ENCODE measurements at places on chromosomes 4 and X. TPM values are rescaled to one million over a fixed set of nuclear protein-coding genes. Genes with fewer than 3 reads are reported as not detected.

DNA sequence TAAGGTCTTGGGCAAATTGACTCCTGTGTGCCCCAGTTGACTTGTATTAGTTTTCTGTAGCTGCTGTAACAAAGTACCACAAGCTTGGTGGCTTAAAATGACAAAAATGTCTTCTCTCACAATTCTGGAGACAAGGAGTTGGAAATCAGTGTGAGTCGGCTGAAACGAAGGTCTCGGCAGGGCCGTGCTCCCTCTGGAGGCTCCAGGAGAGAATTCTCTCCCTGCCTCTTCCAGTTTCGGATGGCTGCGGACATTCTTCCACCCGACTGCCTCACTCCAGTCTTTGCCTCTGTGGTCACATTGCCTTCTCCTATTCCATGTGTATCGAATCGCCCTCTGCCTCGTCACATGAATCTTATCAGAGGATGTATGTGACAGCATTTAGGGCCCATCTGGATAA, 66.0 kb upstream of the PHOX2B start:
- DNase-seq = no peak

DNA sequence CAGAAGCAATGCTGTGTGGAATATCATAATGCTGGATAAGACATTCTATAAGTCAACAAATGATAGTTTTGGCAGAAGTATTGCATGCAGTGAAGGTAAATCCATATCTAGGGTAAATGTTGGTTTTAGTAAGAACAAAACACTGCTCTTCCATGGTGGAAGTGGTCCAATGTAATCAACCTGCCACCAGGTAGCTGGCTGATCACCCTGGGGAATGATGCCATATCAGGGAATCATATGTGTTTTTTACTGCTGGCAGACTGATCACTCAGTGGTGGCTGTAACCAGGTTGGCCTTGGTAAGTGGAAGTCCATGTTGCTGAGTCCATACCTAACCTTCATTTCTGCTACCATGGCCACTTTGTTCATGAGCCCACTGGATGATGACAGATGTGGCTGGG, 74.0 kb upstream of the CENPE start:
- DNase-seq = no peak

- no peak for DNase-seq
Measured at GRCh38 chr4:152165146-152165545, 370.7 kb downstream of the FBXW7 start.

The BCLAF3 gene
- 4.7 TPM for total RNA-seq

DNA sequence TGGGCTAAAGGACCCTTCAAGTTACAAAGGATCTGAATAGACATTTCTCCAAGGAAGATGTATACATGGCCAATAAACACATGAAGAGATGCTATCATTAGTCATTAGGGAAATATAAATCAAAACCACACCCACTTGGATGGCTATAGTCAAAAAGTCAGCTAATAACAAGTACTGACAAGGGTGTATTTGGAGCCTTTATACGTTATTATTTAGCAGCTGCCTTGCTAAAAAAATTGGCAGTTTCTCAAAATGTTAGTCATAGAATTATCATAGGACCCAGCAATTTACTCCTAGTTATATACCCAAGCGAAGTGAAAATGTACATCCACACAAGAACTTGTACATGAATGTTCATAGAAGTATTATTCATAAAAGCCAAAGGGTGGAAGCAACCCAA, 112.7 kb upstream of the DUSP21 start:
- no peak for DNase-seq

GRCh38 chr4:164931551-164932324, 45.7 kb downstream of the TRIM61 start:
- no peak for DNase-seq

DNA sequence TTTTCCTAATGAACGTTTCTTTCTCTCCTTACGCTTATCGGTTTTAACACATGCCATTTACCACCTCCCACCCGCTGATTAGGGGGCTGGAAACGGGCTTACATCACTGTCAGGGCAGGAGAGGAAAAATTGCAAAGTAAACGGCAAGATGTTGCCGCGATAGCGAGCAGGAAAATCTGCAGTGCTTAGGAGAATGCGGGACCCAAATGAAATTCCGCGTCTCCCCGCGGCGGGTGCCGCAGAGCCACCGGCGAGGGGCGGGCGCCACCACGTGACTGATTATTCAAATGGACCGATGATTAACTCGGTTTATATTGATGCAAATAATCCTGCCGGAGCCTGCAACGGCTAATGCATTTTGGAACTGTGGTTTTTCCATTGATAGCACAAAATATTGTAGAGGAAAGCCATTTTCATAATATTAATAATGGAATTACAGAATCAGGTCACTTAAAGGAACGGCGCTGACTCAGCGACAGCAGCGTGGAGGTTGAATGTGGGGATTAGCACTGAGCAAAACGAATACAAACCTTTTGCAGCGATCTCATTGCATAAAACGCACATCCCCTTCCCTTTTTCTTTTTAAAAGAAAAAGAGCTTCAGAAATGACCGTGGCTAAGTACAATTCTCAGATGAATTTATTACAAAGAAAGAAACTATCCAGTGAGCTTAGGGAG, 224.2 kb downstream of the STIM2 start:
- DNase-seq = no peak

The SPANXA1 gene
- total RNA-seq = not detected

- DNase-seq = peak; percentile 14
Measured at GRCh38 chrX:30713061-30713525, 59.9 kb downstream of the GK start.

- no peak for DNase-seq
Measured at GRCh38 chr4:59647011-59647410, 1553.1 kb upstream of the ADGRL3 start.

The BANK1 gene
- total RNA-seq = 1.1 TPM

DNA sequence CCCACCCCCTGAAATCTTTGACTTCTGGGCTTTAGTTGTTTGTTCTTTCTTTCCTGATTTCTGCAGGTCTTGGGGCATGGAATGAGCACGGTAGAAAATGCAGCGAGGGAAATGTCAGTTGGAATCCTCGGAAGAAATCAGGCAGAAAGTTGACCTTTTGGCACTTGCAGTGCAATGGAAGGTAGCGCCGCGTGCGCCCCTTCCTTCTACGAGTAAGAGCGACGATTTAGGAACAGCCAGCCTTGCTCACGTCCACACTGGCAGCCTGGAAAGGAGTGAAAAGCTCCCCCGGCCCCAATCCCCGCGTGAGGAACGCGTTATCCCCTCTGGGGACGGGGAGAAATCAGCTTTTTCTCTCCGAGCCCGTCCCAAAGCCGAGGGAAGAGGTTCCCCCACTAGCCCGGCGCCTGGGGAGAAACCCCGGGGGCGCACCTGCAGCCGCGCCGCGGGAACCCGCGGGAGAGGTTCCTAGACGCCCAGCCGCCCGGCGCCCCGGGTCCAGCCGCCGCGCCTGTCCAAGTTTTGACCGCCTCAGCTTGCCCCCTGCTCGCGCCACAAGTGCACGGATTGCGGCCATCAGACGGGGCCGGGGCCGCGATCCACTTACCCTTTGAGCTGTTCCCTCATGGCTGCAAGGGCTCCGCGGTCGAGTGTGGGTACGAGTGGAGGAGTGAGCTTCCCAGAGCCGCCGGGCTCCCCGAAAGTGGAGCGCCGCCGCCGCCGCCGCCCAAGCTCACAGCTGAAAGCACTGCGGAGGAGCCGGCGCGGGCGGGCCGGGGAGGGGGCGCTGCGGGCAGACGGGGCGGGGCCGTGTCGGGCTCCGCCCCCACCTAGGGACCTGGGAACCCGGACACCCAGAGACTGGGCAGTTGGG, 194.6 kb upstream of the FTHL17 start:
- DNase-seq = no peak

The SLC10A4 gene
- not detected for total RNA-seq

GRCh38 chr4:15354371-15355297, 73.2 kb upstream of the C1QTNF7 start:
- DNase-seq = no peak

DNA sequence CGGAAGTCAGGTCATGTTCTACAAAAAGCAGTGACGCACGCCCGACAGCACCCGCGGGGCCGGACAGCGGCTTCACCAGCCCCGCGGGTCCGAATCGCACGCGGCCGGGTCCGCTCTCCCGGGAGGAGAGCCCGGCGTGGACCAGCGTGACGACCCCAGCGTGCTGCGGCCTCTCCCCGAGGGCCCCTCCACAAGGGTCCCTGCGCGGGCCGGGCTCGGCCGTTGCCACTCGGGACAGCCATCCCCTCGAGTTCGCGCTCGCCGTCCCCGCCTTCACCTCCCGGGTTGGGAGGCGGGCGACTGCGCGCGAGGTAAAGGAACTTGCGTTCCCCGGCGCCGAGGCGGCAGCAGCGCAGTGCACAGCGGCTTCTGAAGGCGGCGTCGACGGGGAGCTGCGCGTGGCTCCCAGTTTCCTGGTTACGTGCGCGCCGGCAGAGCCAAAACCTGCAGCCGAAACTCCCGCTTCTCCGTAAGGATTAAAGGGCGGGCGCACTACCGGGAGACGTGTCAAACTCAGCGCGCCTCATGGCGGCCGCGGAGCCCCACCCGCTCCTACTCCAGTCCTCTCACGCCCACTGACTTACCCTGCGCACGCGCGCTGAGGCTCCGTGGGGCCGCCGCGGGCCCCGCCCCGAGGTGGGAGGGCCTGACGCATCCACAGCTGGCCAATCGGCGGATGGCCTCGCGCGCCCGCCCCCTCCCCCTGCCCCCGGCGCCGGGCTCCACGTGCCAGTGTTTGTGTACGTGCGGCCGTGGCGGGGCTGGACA, 416 bp upstream of the LRP2BP start:
- DNase-seq = no peak

The PLP1 gene
- total RNA-seq = not detected

DNA sequence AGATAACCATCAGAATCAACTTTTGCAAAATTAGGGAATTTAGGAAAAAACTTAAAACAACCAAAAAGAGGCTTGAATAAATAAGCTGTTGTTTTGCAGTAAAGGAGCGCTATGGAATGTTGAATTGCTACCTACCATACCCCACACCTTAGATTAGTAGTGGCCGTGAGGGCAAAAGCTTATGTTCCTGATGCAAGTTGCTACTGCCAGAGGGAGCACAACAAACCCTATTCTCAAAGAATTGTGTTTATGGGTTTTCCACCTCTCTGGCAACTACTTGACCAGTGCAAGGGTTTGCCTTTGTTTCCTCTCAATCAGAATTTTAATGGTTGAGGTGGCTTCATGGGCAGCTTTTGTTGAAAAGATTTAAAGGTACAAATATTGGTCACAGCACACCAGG, 268.1 kb downstream of the LAS1L start:
- DNase-seq = no peak

DNA sequence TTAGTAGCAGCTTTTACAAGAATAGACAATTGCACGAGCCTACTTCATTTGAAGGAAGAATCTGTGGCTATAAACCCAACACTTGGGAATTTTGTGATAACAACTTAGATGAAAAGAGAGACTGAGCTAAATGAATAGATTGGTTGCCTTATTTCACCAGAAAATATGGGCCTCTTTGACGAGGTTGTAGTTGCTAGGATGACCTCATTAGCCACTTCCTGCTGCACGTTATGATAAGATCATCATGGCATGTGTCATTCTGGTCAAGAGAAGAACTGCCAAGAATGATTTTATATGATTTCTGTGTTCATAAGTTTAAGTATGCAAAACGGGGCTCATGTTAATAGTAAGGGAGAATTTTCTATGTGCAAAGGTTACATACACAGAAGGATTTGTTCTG, 321.9 kb upstream of the GIMD1 start:
- peak; percentile 41 for DNase-seq

The ANKRD17 gene
- total RNA-seq = 62.5 TPM

Measured in glomerular endothelial cell (primary cell).